Mucosa of descending colon (tissue), 3 donors: ENCODE measurements at places on chromosomes 3 and 15.

DNA sequence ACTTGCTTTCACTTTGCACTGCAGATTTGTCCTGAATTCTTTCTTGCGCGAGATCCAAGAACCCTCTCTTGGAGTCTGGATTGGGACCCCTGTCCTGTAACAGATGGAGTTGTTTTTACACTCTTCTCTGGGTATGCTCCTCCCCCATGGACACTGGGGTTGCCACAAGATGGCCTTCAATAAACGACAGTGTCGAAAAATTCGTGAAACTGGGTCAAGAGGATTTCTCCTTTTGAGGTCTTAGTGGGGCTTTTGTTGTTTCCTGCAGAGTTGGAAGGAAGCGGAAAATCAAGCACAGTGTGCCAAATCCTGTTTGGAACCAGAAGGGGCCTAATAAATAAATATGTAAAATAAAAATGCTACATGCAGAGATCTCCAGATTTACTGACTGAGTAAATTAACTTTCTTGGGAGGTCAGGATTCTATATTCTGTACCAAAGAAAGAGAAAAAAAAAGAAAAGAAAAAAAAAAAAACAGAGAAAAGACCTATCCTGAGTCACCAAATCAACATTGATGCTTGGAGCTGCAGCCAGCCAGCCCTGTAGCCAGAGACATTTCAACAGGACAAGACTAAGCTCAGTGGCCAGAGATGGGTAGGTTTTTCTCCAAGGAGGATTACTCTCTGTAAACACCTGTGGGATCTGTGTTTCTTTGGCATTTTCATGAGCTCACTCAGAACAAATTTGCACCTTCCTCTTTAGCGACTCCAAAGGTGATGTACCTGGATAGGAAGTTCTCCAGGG lies 24.8 kb downstream of the CCDC80 start:
- no peak for DNase-seq

GRCh38 chr3:30399394-30400181 lies 206.8 kb upstream of the TGFBR2 start:
- DNase-seq = no peak

- no peak for DNase-seq
Measured at GRCh38 chr3:166799-167198, 29.8 kb upstream of the CHL1 start.

DNA sequence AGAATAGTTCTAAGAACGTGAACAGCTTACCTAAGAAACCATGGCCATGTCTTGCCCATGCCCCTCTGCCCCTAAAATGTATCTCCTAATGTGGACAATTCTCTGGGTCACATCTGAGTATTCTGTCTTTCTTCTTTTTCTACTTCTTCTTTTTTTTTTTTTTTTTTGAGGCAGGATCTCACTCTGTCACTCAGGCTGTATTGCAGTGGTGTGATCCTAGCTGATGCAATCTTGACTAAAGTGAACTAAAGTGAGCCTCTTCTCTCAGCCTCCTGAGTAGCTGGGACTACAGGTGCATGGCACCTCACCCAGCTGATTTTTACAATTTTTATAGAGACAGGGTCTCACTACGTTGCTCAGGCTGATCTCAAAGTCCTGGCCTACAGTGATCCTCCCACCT lies 204.8 kb upstream of the ZPLD1 start:
- no peak for DNase-seq

- DNase-seq = peak; percentile 57
Measured at GRCh38 chr3:129424185-129424841, 4.1 kb downstream of the EFCAB12 start.

DNA sequence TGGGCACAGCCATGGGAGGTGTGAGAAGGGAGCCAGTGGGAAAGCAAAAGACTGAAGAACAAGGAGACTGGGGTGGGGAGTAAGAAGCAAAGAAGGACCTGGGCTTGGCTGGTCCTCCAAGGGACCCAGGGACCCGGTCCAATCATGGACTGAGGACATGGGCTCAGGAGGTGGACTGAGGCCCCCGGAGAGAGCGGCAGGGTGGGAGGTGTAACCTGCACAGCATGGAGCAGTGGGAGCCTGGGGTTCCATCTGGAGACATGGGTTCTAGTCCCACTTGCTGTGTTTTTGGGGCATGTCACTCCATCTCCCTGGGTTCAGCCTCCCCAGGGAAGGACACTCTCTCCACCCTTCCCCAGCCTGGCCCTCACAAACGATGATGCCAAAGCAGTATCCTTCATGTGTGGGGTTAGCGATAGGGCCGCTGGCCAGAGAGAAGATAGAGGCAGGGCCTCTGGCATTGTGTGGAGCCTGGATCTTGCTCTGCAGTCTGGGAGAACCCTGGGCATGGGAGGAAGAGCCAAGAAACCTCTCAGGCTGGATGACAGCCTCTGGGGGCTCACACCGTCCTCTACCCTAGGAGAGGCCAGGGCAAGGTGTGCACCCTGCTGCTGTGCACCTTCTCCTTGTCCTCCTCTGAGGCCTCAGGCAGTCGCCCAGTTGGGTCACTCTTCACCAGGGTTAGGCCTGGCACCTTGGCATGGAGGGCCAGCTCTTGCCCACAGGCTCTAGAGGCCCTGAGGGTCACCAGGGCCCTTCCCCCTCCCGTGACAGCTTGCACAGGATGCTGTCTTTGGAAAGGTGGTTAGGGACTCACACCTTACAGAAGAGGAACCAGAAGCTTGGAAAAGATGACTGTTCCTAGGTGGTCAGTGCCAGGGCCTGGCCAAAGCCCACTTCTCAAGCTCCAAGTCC lies 26.0 kb downstream of the FBXW12 start:
- peak; percentile 17 for DNase-seq

DNA sequence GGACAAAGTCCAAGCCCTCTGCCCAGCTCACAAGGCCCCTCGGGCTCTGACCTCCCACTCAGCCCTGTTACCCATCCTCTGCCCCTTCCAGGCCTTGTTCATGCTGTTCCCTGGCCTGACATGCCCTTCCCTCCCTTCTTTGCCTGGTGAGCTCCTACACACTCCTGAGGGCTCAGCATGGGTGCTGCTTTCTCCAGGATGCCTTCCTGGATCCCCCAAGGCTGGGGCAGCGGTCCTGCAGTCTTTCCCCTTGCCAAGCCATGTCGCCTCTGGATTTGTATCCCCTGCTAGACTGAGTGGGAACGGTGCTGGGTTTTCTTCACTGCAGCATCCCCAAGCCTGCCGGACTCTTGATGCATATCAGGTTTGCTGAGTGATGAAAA lies 35.9 kb downstream of the FAM3D start:
- no peak for DNase-seq

DNA sequence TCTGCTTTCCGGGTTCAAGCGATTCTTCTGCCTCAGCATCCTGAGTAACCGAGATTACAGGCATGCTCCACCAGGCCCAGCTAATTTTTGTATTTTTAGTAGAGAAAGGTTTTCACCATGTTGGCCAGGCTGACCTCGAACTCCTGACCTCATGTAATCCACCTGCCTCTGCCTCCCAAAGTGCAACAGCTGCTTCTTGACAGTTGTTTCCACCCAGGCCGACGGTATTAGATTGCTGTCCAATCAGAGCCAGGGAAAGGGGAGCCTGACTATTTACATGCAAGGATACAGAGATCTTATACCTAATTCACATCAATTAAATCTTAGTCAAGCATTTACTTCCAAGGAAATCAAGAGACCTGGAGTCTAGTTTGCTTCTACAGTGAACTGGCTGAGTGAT lies 4.0 kb upstream of the CAPN3 start:
- DNase-seq = no peak

DNA sequence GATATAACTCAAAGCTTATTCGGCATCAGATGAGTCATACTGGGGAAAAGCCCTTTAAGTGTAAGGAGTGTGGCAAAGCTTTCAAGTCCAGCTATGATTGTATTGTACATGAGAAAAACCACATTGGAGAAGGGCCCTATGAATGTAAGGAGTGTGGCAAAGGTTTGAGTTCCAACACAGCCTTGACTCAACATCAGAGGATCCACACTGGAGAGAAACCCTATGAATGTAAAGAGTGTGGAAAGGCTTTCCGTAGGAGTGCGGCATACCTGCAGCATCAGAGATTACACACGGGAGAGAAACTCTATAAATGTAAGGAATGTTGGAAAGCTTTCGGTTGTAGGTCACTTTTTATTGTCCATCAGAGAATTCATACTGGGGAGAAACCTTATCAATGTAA lies 7.5 kb downstream of the ZNF621 start:
- DNase-seq = no peak

GRCh38 chr15:50077176-50077575 lies 41.9 kb downstream of the ATP8B4 start:
- no peak for DNase-seq

- DNase-seq = no peak
Measured at GRCh38 chr3:56879436-56880215, 77.9 kb upstream of the ARHGEF3 start.

- DNase-seq = peak; percentile 33
Measured at GRCh38 chr15:90336705-90337141, 15.4 kb upstream of the ZNF774 start.
